ENCODE measurements at places on chromosomes 2 and 18.

DNA sequence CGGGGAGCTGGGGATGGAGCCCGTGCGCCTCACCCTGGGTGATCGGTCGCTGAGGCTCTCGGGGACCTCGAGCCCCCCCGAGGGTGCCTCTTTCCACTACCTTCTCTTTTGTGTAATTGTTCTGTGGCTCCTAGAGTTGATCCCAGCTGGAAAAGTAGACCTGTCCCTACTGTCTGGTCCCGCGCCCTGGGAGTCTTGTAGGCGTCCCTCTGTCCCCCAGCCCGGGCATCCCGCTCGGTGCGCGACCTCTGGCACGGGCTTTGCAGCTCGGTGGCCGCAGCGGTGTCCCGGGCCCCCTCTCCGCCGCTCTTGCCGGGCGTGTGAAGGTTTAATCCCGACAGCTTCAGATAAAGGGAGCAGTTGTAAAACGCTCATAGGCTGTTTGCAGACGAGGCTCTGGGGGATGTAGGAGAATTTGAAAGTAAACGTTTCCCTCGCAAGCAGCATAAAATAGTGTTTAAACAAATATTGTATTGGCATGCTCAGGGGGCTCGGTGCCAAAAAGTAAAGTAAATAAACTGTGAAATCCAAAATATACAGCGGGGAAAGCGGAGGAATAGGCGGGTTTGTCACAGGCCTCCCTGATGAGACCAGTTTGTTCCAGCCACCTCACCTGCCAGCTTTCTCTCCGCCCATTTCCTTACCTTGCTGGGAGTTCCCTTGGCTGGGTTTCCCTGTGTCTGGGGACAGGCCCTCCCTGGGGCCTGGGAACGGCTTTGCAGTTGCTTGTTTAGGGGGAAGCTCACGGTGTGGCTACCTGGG lies 1.9 kb downstream of the GLI2 start:
- no peak for DNase-seq

DNA sequence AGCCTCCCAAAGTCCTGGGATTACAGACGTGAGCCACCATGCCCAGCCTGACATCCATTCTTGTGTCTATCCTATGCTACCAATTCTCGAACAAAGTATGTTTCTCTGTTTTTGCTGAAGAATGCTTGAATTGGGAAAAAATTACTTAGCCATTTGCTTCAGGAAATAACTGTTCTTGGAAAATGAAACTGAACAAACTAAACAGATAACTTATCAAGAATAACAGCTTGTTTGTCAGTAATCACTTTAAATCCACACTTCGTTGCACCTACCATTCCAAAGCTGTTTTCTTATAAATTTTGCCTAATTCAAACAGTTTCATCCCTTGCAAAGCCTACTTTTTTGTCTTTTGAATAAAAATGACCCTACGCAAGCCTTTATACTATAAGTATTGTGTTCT lies 672.9 kb downstream of the SUCLG1 start:
- DNase-seq = no peak

- DNase-seq = no peak
Observed at GRCh38 chr18:76460482-76460881, 34.6 kb downstream of the ZNF516 start.

DNA sequence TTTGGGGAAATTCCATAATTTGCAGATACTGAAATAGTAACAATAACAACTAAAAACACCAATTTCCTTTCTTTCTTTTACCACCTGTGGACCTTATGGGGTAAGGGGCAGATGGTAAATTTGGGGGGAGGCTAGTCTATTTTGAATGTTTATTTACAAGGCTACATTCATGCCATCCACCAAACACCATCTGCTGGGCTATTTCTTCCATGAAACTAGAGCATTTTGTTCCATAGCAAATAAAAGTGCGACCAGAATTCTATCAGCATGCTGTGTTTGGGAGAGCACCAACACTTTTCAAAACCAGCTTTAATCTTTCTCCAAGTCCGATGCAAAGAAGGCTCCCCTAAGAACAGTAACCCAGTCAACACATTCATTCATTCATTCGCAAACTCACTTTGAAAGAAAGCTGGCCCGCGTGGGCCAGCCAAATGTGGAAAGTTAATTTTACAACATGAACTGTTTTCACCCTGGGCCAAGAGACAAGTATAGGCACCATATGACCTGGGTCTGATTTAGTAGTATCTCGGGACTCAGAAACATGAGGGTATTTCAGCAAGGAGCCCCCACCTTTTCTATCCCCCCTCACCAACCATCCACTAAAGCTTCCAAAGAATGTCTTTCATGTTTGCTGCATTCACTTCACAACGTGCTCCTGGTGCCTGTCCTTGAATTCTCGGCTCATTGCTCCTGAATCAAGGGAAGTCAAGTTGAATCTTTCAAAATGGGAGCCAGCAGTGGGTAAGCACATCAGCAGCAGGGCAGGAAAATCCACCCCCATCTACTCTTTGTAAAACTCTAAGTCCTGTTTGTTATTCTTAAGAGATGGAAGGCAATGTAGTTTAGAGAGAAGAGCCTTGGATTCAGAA lies 210.6 kb downstream of the C1D start:
- no peak for DNase-seq

GRCh38 chr2:13522917-13523821 lies 806.4 kb downstream of the TRIB2 start:
- no peak for DNase-seq

- no peak for DNase-seq
Observed at GRCh38 chr2:10931710-10932255, 20.0 kb downstream of the KCNF1 start.

DNA sequence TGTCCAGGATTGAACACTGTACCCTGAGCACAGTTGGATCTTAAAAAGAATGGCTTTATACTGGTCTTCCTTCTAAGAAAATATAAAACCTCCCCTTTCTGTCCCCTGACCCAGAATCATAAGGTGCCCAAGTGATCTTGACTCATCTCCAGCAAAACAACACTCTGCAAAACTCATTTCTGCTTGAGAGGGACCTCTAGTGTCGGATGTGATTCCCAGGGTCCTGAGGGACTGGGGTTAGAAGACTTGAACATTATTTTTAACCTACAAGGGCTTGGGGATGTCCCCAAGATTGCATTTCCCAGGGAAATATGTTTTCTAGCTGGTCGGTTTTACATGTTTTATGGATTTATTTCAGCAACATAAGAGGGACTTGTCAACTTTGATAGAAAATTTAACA lies 1318.5 kb upstream of the CELF4 start:
- no peak for DNase-seq

GRCh38 chr2:173431191-173431590 lies 76.5 kb downstream of the CDCA7 start:
- DNase-seq = no peak

- DNase-seq = no peak
Observed at GRCh38 chr2:110848519-110849030, 116.2 kb downstream of the ACOXL start.

DNA sequence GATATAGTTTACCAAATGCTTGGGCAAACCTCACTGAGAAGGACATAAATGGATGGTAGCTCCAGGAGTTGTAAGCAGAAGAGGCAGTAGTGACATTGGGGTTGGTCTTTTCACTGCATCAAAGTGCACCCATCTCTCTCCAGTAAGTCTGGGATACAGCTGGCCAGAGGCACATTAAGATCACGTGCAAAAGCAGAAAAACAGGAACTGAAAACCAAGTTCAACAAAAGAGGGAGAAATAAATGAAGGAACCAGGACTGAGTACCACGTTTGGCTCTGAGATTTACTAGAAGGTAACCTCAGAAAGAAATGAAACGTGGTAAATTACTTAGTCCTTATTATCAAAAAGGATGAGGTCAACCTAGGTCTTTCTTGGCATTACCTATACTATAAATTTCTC lies 259.2 kb downstream of the OSR1 start:
- DNase-seq = no peak

DNA sequence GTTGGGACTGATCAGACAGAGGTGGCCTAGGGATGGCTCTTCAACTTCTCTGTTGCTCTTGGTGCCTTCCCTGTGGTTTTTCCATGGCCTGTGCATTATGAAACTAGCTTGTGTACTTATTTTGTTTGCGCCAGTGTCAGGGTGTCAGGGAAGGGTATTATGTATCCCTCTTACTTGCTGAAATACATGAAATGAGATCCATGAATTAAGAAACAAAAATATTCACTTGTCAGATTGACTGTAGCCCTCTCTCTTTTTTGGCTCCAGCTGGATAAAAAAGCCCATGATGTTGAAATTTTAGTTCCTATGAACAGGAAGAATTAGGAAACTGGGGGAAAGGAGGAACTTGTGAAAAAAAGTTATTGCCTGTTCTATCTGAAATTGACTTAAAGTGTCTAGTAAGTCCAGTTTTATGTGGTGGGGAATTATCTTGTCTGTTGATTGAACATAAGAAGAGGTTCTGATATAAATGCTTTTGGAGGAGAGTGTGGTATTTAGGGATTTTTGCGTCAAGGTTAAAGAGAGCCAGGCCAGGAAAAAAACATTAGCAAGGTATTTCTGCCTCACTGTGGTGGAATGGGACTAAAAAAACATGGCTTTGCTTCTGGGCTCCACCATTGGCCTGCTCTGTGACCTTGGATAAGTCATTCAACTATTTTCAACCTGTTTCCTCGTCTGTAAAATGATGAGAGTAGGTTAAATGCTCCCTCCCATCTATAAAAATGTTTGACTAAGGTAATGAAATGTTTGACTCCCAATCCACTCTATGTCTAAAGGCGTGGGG lies 12.0 kb downstream of the UGP2 start:
- DNase-seq = no peak

GRCh38 chr18:23542461-23542860 lies 39.1 kb downstream of the RMC1 start:
- no peak for DNase-seq

- no peak for DNase-seq
Observed at GRCh38 chr2:233705911-233706506, 6.7 kb upstream of the UGT1A5 start.

DNA sequence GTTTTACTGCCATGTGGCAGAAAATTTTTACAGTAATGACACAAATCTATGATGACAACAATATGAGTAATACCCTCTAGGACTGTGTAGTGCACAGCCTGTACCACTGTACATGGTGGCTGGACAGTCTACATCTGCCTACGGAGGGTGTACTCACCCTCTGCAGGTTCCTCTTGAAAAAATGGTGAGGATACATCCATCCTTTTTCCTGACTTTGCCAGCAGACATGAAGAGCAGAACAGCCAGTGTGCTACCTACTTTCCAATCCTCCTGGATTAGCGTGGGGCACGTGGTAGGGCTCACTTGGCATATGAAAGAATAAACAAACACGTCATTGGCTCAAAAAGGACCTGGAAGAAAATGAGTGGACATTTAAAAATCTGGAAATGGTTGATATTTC lies 62.6 kb downstream of the TRPM8 start:
- no peak for DNase-seq

DNA sequence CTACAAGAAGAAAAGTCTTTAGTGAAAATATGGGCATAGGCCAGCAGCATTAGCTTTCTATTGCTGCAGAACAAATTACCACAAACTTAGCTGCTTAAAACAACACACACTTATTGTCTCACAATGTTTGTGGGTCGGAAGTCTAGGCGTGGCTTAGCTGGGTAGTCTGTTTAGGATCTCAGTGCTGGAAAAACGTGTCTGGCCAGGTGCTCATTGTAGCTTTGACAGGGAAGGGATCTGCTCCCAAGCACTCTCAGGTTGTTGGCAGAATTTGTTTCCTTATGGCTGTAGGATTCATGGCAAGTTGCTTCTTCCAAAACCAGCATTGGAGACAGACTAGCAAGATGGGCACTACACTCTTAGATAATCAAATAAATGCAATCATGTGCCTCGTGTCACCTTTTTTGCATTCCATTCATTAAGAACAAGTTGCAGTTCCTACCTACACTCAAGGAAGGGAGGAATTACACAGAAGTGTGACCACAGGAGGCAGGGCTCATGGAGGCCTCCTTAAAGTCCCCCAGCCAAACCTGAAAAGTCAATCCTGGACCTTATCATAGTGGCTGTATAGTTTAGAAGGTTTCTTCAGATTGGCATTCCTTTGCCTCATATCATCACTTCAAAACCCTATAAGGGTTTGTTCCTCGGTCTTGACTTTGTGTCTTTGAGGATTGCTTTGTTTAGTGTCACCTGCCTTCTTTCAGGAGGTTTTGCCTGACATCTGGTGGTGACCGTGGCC lies 17.3 kb downstream of the MRPL30 start:
- no peak for DNase-seq

DNA sequence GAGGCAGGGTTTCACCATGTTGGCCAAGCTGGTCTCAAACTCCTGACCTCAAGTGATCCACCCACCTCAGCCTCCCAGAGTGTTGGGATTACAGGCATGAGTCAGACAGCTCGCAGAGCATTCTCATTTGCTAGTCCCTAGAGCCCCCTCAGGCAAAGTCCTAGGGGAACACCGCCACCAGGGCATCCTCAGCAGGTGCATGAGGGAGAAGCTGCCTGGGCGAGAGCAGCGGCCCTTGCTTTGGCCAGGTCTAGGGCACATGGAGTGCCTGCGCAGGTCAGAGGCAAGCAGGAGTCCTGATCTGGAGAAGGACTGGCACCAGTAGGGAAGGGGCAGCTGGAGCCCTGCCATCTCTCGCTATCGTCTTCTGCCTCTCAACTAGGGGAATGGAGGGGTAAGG lies 32.4 kb downstream of the NGEF start:
- DNase-seq = no peak

GRCh38 chr2:115484486-115484885 lies 1042.0 kb downstream of the DPP10 start:
- DNase-seq = no peak

DNA sequence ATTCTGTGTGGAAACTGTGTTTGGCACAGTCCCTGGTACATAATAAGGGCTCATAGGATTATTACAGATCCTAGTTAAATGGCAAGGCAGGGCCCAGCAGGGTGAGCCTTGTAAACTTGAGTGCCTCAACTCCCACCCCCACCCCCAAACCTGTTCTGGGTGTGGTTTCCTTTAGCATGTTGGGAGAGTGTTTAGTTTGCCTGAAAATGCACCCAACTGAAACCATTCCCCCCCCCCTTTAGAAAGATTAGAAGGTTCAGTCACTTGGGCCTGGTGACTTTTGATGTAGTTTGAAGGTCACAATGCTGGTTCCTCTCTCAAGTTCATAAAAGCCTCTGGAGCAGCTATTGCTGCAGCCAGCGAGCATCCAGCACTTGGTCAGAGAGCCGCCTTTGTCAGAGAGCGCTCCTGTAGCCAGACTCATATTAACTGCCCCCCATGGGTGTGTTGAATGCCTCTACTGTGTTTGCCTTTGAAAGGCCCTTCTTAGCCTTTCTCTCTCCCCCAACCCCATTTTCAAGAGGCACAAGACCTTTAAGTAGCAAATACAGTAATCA lies 113.7 kb downstream of the SPTBN1 start:
- no peak for DNase-seq

DNA sequence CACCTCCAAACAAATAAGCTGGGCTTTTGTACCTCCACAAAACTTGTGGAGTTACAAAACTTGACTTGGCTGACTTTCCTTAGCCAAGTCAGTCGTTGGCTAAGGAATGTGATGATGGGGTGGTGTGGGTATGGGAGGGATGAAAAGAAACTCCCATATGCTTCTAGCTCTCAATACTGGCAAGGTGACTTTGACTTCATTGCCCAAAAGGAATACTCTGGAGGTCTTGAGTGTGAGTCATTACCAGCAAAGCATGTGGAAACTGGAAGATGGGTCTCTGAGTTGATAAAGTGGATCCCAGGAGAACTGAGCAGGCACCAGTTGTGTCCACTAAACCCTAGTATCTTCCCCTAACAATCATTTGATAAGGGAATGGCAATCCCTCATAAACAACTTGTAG lies 226.7 kb downstream of the GULP1 start:
- DNase-seq = no peak
